Panc1 (cell line): ENCODE measurements at places on chromosomes 6 and 20.
A peak's percentile ranks its signal among the peaks of the same experiment; 100 is the strongest.

DNA sequence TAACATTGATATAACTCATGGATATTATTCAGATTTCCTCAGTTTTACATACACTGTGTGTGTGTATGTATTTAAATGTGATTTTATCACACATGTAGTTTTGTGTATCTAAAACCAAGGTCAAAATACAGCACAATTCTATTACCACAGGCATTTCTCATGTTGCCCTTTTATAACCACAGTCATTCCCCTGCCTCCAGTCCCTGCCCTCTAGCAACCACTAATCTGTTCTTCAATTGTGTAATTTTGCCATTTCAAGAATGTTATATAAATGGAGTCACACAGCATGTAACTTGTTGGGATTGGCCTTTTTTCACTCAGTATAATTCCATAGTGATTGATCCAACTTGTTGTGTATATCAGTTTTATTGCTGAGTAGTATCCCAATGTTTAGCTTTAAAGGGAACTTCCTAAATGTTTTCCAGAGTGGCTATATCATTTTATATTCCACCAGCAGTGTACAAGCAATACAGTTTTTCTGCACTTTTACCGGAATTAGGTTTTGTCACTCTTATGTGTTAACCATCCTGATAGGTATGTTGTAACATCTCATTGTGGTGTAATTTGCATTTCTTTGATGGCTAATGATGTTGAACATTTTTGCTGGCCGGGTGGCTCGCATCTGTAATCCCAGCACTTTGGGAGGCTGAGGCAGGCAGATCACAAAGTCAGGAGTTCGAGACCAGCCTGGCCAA, 338.2 kb downstream of the SOX4 start:
- DNase-seq: no peak

DNA sequence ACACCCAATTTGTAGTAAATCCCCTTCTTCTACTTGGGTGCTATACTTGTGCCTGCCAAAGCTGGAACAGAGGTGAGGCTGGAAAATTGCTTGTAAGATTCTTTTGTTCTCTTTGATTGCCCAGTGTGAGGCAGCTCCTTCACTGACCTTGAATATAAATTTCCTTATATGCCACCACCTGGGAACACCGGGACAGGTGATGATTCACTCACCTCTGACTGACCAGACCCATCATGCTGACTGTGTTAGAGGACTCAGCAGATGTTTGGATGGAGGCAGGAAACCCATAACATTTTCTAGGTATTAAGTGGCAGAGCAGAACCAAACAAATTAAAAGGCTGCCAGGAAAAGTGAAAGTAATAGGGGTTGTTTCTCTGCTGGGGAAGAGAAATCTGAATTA, 120.9 kb downstream of the GRM1 start:
- no peak for DNase-seq

DNA sequence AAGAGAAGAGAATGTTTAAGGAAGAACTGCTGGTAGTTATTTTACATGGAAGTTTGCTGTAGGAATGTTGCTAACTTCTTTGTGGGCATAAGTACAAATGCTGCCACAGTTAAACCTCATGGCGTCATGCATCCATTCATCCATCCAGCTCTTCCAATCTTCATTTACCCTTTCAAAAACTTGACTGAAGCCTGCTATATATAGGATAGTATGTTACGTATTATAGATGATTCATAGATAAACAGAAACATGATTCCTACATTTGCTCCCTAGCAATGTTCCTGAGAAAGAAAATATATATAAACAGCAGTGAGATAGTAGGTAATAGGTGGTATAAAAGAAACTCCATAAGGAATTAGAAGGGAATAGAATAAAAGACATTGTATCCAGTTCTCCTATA, 93.7 kb downstream of the NDUFAF5 start:
- DNase-seq: no peak

GRCh38 chr20:29427201-29428060, 1830.0 kb upstream of the DEFB115 start:
- DNase-seq: no peak

- no peak for DNase-seq
These were observed 9.4 kb upstream of the HLA-DQA1 start for GRCh38 chr6:32627831-32628230.

DNA sequence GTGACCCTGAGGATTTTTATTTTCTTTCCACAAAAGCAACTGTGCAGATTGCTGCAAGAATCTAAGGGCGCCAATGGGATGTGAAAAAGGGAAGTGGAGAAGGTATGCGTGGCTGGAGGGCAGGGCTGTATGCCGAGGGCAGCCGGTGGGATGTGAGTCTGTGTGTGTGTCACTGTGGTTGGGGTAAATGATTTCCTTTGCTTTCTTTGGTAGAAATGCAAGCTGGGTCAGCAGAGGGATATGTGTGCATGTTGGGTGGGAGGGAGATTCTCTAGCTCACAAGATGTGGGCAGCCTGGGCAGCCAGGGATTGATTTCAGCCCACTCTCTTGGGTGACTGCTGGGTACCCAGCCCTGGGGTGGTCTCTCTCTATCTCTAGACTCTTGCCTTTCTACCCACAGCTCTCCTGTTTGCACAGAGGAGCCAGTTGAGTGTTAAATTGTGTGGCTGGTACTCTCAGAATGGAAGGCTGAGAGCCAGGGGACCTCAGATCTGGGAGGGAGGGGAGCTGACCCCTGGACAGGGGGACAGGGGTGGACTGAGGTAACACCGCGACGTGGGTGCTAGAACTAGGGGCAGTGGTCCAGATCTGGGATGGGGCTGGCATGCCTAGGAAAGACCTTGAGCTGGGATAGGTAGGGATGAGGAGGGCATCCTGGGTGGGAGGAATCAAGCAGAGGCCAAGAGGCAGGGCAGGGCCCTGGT, 136.8 kb upstream of the RNF24 start:
- DNase-seq: no peak

- DNase-seq: no peak
These were observed 589.9 kb upstream of the ADGRB3 start for GRCh38 chr6:68045193-68045592.

DNA sequence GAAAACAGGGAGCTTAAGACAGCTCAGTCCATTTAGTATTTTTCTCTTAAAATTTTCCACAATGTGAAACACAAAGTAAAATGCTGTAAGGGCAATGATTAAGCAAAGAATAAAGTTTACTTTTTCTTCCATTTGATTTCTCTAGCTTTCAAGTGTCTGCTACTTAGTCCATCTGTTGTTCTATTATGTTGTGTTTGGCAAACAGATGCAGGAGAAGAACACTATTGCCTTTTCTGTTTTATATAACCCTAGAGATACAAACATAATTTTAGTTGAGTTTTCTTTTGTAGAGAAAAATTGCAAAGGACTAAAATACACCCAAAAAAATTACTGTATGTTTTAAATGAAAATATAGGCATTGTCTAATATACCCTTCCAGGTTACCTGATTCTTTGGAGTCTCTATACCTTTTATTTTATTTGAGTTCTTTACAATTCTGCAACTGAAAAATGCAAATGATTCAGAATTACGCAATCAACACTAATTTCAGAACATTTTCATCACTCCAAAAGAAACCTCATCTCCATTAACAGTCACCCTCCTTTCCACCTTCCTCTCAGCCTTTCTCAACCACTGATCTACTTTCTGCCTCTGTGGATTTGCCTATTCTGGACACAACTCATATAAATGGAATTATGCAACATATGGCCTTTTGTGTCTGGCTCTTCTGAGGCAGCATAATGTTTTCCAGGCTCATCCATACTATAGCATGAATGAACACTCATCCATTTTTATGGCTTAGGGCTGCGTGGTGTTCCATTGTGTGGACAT, 96.9 kb downstream of the MKKS start:
- DNase-seq: no peak

DNA sequence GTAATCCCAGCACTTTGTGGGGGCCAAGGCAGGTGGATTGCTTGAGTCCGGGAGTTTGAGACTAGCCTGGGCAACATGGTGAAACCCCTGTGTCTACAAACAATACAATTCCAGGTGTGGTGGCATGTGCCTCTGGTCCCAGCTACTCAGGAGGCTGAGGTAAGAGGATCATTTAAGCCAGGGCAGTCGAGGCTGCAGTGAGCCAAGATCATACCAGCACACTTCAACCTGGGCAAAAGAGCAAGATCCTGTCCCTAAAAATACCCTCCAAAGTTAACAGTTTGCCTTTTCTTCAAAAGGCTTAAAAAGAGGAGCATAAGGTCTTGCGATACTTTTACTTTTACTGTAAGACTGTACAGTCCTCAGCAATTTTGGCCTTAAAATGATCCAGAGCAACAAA, 10.7 kb upstream of the SPTLC3 start:
- DNase-seq: no peak

DNA sequence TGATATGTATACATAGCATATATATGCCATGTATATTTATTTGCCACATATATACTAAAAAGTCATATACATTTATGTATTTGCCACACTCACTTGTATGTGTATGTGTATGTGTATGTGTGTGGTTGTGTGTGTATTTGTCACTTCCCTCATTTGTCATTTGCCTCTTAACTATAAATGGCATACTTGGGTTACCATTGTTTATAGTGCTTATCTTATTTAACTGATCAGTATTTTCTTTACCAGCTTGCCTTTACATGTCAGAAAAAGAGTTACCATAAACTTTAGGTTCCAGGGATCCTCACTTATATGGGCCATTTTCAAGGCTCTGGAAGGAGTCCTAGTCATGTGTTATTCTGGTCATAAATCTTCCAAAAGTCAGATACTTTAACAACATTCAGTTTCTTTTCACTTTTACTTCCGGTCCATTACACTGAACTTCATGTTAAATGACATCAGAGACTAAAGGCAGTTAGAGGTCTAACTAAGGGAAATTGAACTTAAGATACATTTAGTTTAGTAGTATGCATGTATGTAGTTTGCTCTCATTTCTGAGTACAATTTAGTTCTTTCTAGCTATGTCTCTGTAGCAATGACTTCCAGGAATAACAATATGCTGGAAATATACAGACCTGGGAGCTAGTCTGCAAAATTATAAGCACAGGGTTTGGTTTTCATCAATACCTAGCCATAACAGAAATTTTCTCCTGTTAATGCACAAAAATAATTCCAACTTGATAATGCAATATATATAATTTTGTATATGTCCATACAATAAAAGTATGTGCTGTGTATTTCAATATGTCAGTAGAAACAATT, 33.7 kb upstream of the HIVEP1 start:
- DNase-seq: no peak

GRCh38 chr6:4021133-4021853, 57.6 kb downstream of the FAM217A start:
- DNase-seq: peak; percentile 85

DNA sequence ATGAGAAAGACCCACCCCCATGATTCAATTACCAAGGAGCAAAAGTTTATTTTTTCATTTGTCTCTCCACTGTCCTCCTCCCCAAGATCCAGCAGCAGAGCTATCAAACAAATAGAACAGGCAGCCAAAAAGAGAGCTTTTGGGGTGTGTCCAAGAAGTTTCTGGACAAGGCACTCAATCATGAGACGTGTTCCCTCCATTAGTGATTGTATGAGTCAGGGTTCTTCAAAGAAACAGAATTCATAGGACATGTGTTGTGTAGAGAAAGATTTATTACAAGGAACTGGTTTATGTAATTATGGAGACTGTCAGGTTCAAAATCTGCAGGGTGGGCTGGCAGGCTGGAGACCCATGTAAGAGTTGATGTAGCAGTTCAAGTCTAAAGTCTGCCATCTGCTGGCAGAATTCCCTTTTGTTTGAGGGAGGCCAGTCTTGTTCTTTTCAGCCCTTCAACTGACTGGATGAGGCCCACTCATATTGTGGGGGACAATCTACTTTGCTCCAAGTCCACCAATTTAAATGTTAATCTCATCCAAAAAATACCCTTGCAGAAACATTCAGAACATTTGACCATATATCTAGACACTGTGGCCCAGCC, 248.1 kb upstream of the OPRM1 start:
- no peak for DNase-seq

DNA sequence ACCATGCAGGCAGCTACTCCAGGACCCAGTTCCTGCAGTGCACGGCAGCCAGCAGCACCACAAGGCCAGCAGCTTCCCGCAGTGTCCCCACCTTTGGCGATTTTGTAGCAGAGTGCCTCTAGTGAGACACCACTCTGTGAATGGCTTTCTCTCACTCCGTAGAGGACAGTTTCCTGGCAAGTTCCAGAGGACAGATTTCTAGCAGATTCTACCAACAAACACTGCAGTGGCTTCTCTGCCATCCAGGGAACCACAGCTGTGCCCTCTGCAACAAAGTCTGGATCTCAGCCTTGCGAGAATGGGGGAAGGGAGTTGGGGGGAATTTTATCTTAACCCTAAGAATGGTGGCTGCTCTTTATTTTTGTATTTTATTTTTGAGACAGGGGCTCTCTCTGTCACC, 28.7 kb downstream of the SNHG17 start:
- no peak for DNase-seq
